ENCODE measurements at places on chromosomes 3 and 15.

GRCh38 chr3:194824701-194825111, 139.0 kb downstream of the FAM43A start:
- DNase-seq = no peak

- DNase-seq = peak; percentile 60
Measured at GRCh38 chr3:181709537-181710279, 2.0 kb upstream of the SOX2 start.

DNA sequence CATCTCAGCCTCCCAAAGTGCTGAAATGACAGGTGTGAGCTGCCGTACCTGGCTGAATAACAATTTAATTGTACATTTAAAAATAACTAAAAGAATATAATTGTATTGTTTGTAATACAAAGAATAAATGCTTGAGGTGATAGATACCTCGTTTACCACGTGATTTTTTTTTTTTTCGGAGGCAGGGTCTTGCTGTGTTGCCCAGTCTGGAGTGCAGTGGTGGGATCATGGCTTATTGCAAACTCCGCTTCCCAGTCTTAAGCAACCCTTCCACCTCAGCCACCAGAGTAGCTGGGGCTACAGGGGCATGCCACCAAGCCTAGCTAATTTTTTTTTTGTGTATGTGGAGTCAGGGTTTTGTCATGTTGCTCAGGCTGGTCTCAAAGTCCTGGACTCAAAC, 15.8 kb downstream of the MFN1 start:
- DNase-seq = no peak

GRCh38 chr3:171696805-171697204, 113.5 kb downstream of the PLD1 start:
- no peak for DNase-seq

GRCh38 chr3:71753701-71754609, at the start of gene GPR27:
Gene GPR27, plus strand, starts transcription at chr3:71753855. Its CDS starts 195 bp downstream, at chr3:71754050.
- DNase-seq = peak; percentile 39

DNA sequence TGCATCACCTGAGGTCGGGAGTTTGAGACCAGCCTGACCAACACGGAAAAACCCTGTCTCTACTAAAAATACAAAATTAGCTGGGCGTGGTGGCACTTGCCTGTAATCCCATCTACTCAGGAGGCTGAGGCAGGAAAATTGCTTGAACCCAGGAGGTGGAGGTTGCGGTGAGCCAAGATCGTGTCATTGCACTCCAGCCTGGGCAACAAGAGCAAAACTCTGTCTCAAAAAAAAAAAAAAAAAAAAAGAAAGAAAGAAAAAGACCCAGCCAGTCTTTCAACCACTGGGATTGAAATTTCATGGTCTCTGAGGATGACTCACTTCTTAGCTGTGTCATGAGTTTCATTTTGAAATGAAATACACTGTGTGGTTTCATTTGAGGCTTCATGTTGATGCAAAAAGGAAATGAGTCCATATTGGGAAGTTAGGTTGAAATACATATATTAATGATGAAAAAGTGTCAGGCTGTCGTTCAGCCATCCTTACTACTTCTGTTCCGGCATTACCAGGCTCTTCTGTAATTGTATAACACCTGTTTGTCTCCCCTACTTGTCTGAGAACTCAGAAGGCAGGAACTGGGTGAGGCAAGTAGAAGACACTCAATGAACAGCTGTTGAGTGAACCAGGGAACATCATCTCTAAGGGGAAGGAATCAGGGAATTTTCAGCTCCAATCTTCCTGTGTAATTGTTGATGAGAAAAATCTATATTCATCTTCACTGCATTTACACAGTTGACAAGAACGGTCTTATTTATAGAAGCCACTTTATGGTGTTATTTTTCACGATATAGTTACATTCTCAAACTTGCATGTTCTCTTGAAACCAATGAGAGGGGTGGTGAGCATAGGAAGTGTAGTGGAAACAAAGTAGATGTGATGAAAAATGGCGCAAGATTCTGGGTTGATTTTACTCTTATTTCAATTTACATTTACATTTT, 87.4 kb downstream of the NFKBIZ start:
- peak; percentile 90 for DNase-seq

DNA sequence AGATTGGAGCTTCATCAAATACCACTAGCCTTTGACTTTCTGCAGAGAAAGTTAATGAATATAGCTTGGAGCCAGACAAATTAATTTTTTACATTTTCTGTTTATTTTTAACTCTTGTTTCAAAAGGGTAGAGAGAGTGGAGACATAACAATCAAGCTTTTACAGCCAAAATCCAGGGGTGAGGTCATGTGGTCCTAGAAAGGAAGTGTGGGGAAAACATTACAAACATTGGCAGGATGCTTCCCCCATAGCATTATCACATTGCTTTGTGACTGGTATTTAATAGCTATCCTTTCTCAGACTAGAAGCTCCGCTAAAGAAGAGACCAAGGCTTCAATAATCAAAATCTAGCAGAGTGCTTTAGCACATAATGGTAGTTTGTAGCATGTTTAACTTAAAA, 46.4 kb upstream of the PHLDB2 start:
- DNase-seq = no peak

DNA sequence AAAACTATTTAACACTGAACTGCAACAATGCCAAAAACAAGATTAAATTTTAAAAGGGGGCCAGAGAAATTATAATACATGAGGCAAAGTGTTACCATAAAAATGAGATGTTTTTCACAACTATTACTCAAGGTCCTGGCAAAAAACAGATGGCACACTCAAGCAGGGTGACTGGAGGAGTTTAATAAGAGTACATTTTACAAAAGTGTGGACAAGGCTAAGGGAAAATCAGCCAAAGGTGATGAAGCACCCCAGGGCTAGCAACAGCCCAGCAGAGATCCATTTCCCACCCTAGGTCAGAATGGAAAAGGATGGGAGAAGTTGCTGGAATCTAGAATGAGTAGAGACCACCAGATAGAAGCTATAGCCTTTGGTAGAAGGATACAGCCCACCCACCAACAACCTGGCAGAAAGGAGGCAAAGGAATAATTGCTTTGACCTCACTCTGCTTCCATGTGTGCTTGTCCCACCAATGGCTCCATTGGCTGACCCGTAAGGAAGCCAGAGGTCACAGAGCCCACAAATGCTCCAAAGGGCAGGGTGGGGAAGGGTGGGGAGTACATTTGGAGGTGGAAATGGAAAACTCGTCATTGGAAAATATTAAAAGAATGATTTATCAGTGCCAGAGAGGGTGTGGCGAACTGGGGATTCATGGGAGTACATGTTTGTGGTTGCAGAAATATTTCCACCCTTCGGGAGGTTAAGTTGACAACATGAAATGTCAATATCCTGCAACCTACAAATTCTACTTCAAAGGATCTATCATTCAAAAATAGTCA, 161.0 kb upstream of the UBE2E2 start:
- no peak for DNase-seq

- DNase-seq = no peak
Measured at GRCh38 chr3:141243271-141243707, 11.7 kb downstream of the PXYLP1 start.

GRCh38 chr15:99651023-99651807, 82.0 kb downstream of the LYSMD4 start:
- no peak for DNase-seq

GRCh38 chr3:158465074-158465473, 105.9 kb upstream of the MLF1 start:
- DNase-seq = no peak

- DNase-seq = no peak
Measured at GRCh38 chr3:197366301-197367044, 68.1 kb upstream of the DLG1 start.

DNA sequence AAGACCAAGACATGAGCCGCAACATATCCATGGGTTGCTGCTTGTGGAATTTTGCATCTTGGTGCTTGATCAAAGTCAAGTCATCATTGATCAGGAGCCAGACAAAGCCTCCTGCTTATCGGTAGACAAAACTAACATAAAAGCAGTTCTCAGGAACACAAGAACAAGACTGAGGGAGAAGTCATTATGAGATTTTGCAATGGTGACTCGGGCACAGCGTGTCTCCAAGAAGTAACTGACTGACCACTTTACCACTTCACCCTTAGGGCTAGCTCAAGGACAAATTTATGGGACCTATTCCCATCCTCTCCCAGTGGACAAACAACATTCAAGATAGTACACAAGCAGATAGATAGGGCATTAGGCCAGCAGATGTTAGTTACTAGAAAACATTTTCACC, 68.1 kb upstream of the LIMD1 start:
- DNase-seq = no peak
